ENCODE measurements at places on chromosomes 12 and 14. TPM values are rescaled to one million over a fixed set of nuclear protein-coding genes. Genes with fewer than 3 reads are reported as not detected.
A peak's percentile ranks its signal among the peaks of the same experiment; 100 is the strongest.

DNA sequence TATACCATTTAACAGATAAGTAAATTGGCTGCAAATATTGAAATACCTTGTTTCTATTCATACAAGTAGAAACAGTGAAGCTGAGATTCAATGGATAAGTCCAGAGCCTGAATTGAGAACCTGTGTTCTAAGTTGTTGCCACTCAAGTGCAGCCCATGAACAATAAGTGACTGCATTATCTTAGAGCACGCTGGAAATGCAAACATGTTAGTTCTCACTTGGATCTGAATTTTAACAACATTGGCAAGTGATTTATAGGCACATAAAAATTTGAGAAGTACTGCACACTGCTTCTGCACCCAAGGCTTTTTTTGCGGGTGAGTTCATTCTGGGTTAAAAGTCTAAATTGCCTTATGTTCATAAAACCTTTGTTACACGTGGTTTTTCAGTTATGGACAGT, 484.3 kb downstream of the NAV3 start:
- DNase-seq, result no peak

The TAS2R19 gene
- total RNA-seq, result 2.9 TPM

GRCh38 chr12:6280053-6280469, 30.4 kb upstream of the PLEKHG6 start:
- no peak for DNase-seq

GRCh38 chr14:60933920-60934655, 46.8 kb downstream of the TRMT5 start:
- no peak for DNase-seq

DNA sequence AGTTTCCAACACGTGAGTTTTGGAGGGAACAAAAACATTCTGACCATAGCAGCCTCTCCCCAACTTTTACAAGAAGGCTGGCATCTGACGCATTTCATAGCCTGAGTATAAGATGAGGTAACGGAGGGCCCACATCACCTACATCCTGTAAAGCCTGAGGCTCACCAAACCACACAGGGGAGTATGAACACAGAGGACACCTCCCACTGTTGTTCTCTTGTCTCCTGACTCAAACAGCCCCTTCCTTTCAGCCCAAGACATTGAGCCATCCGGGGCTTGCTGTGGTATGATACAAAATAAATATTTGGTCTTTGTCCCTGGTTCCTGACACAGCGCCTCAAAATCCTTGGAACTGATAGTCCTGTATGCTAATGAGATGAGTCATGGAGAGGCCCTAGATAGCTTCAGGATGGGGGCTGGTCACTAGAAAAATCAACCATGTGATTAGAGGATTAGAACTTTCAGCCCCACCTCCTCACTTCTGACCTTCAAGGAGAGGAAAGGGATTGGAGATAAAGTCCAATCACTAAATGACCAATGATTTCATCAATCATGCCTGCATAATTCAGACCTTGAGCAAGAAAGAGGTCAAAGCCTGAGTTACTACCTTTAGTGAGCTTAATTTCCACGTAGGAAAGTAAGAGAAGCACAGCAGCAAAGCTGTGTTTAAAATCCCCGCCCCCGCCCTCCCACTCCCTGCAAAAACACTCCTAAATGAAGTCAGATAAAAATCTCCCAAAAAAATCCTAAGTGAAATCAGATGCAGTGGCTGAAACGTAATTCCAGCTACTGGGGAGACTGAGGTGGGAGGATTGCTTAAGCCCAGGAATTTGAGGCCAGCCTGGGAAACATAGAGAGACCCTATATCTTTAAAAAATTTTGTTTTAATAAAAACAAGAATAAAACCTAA, 236.4 kb downstream of the PCNX1 start:
- no peak for DNase-seq

DNA sequence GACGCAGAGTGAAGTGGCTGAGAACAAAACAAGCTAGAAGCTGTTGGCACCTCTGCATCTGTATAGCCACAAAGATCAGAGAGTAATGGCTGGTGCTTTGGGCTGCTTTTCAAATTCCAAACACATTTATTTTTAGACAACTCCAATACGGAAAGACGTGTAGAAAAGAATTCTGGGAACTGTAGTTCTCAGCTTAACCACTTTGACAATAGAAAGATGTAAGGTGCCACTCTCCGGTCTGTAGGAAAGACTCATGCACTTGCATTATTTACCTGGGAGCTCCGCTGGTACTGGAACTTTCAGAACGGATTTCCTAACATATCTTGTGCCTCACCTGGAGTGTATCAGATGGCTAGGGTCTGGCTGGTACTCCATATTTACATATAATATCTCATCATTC, 1.8 kb upstream of the OR4K2 start:
- DNase-seq, result no peak

- no peak for DNase-seq
Observed at GRCh38 chr12:12217018-12217359, 49.9 kb downstream of the LRP6 start.

The ZNF268 gene
- total RNA-seq, result 29.3 TPM

DNA sequence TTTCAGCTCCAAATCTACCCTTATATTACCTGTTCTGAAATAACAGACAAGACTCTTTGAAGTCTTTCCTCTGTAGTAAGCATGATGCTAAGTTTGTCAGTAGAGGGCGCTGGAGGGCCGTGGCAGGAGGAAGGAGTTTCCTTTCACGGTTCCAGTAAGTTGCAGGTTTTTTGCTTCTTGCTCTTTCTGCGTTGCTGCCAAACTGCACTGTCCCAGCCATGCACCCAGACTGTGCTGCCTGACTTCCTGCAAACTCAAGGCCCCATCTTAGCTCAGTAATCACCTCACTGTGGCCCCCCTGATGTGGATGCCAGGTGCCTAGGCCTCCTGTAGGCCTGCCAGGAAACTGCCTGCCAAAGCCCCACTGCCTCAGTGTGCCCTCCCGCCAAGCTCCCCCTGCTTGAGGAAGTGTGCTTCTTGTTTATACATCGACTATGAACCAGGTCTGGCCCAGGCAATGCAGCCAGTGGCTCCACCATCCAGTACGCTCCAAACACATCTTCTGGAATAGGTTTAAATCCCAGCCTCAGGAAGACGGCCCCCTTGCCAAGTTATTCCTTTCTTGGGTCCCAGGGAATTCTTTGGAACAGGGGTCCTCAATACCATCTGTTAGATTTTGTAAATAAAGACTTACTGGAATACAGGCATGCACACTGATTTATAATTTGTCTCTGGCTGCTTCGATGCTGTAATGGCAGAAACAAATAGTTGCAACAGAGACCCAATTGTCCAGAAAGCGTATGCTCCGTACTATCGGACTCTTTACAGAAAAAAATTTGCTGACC, 193.7 kb upstream of the LRIG3 start:
- DNase-seq, result no peak

DNA sequence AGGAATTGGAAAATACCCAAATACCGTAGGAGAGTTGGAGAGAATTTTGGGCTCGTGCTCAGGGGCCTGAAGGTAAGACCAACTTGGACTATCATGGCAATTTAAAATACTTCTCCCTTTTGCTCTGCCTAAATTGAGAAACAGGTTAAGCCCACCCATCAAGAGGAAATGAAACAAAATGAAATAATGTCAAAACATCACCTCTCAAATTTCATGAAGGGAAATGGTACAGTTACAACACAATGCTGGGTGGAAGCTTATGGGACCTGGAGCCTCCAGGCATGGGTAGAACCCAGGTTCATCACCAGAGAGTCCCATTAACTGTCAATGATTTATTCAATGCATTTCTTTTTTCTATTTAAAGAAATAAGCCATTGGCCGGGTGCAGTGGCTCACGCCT, 33.7 kb downstream of the FOS start:
- no peak for DNase-seq

The SELPLG gene
- 1.8 TPM for total RNA-seq

DNA sequence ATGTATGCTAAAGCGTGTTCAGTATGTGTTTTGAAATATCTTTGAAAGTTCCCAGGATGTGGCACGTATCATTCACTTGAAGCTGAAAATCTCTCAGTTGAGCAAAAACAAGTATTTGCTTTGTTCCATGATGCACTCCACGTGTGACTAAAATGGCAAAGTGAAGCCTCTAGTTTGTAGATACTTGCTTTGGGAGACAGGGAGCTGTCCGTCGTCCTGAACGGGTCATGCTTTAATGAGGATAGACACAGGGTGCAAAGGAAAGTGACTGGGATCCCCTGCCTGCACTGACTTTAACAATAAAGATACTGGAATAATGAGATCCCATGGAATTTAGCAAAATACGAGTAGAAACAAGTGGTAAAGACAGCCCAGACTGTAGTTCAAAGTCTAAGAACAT, 991.4 kb downstream of the NRXN3 start:
- no peak for DNase-seq

DNA sequence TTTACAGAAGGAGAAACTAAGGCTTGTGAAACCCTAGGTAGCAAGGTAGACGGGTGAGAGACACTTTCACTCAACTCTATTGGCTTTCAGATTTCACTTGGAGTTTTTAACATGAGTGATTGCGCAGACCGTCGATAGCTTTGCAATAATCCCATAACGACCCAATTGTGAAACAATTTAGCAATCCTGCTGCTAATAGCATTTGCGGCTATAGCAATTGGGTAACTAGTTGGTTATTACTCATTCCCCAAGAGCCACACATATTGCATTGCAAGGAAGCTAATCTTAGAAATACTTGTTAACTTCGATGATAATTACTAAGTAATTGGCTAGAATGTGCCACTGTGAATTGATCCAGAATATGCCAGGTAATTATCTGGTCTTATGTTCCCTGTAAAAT, 159.9 kb upstream of the NOS1 start:
- no peak for DNase-seq

DNA sequence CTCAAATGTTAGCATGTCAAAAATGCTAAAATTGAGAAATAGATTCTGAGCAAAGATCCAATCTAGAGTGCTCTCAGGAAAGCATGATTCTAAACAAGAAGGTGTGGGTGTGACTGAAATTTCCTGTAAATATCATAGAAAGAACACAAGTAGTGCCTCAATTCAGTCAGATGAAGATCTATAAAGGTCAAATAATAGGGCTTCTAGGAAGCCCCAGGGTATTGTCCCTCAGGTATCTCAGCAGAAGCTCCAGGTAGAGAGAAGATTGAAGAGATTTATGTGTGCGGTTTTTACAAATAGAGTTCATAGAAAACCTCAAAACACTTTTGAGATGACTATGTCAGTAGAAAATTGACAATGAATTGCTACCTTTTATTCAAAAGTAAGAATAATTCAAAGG, 13.0 kb downstream of the KLRD1 start:
- no peak for DNase-seq

DNA sequence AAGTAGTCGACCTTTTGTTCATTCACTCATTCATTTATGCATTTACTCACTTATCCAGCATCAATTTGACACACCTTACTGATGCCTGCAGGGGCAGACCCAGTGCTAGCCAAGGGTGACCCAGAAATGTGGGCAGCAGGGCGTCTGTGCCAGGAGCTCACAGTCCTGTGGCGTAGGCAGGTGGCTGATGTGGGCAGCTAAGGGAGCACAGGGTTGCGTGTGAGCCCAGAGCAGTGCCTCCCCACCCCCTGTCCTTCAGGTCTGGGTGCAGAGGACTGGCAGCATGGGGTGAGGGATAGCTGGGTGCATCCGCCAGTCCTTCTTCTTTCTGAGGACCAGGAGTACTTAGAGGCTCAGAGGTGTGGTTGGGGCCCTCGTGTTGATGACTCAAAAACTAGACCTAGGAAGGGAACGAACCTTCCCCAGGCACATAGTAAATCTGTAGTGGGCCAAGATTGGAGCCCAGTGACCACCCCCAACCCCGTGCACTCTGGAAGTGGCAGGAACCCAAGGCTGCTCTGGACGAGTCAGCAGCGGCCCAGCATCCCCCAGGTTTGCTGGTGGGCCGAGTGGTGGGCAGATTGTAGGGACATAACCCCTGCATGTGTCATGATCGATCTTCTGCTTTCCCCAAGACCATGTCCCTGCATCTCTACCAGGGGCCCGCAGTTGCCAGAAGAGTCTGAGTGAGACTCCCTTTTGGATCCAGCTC, 63.9 kb downstream of the BEGAIN start:
- DNase-seq, result no peak

DNA sequence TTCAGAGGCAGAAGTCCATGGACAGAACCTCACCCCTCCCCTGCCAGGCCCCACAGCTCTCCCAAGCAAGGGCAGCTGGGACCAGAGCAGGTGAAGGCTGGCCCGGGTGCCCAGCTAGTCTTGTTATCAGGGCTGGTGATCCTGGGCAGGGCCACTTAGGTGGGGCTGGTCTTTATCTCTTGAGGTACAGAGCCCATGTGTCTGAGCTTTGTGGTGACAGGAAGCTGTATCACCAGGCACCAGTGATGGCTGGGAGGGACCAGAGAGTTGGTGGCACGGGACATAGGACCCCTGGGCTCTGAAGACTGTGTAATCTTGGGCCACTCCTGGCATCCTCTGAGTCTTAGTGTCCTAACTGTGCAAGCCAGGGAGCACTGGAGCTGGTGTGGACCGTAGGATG, 12.8 kb upstream of the HPD start:
- DNase-seq, result no peak

DNA sequence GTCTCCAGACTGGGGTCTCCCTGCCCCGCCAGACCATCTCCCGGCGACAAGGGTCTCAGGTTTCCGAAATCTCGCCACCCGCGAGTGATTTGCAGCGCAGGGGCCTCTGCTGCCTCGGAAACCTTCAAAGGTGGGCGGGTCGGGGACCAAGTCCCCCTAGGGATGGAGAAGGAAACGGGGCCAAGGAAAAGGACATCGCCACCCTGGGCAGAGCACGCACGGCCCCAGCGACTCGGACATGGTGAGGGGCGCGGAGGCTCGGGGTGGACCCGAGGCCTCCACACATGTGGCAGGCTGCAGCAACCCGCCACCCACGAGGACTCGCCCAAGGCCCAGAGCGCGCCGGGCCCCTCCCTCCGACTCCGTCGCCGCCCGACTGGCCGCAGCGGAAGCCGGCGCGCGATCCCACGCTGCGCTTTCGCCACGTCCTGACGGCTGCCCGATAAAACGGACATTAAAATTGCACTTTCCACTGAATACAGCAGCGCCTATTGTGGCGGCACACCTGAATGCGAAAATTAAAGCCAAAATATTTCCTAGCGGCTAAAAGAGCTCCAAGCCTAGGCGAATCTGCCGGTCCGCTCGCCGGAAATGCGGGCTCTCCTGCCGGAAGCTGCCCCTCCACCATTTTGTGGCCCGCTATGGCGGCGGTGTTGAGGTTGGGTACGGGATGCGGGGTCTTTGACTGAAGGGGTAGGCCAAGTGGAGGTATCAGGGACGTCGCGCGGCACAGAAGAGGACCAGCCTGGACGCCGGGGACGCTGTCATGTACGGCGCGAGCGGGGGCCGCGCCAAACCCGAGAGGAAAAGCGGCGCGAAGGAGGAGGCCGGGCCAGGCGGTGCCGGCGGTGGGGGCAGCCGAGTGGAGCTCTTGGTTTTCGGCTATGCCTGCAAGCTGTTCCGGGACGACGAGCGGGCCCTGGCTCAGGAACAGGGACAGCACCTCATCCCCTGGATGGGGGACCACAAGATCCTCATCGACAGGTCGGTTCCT, at the start of gene SFSWAP:
TSS of gene SFSWAP (plus strand) at position 627 of the 994 bp plus-strand sequence. CDS start at position 767, 140 bp downstream.
- peak; percentile 79 for DNase-seq

The ZNF641 gene
- total RNA-seq, result 34.5 TPM

GRCh38 chr14:29352706-29353080, 575.0 kb downstream of the PRKD1 start:
- DNase-seq, result no peak

The KCNA5 gene
- total RNA-seq, result 0.81 TPM

The COL2A1 gene
- not detected for total RNA-seq

The PLEKHD1 gene
- total RNA-seq, result 0.24 TPM

The CMKLR1 gene
- 0.05 TPM for total RNA-seq

- DNase-seq, result no peak
Observed at GRCh38 chr12:15038137-15038536, 65.3 kb downstream of the PDE6H start.

- DNase-seq, result peak; percentile 42
Observed at GRCh38 chr12:122190842-122191668, 8.1 kb downstream of the LRRC43 start.

The CD163 gene
- 0.07 TPM for total RNA-seq

Data from activated B cell treated with CpG ODN at 0.5 μM for 24 hours (primary cell).